Activated effector memory CD4-positive, alpha-beta T cell treated with Interleukin-2 at 50 U/mL for 16 hours (primary cell): ENCODE measurements at places on chromosomes 12 and 14.

GRCh38 chr12:38469715-38470114 is 153.1 kb downstream of the ALG10B start:
- DNase-seq, result no peak

GRCh38 chr12:94033101-94033500 is 115.3 kb upstream of the PLXNC1 start:
- no peak for DNase-seq

GRCh38 chr14:105144026-105144665 is 24.4 kb downstream of the JAG2 start:
- no peak for DNase-seq

DNA sequence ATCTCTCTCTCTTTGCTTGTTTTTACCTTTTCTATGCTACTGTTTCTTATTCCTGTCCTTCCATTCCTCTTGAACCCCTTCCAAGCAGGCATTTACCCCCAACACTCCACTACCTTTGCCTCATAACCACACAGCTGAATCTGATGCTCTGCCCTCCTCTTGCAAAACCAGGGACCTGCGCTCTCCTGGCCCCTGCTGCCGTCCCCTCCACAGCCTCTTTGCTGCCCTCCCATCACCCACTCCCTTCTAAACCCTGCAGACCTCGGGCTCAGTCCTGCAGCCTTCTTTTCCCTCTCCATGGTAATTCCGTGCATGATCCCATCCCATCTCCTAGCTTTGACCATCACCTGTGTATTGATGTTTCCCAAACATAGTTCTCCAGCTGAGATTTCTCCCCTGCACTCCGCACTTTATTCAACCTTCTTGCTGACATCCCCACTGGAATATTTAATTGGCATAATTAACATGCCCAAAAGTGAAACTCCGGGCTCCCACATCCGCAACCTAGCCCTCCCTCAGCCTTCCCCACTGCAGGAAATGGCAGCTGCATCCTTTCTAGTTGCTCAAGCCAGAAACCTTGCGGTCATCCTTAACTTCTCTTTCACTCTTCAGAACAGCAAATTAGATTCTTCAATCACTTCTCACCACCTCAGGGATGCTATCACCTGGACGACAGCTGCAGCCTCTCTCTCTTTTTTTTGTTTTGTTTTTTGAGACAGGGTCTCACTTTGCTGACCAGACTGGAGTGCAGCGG is 16.0 kb downstream of the FIGNL2 start:
- DNase-seq, result no peak

- DNase-seq, result no peak
Observed at GRCh38 chr12:53744751-53745150, 7.0 kb downstream of the CISTR start.

GRCh38 chr14:22556021-22556989 is 32.7 kb downstream of the DAD1 start:
- peak; percentile 96 for DNase-seq

DNA sequence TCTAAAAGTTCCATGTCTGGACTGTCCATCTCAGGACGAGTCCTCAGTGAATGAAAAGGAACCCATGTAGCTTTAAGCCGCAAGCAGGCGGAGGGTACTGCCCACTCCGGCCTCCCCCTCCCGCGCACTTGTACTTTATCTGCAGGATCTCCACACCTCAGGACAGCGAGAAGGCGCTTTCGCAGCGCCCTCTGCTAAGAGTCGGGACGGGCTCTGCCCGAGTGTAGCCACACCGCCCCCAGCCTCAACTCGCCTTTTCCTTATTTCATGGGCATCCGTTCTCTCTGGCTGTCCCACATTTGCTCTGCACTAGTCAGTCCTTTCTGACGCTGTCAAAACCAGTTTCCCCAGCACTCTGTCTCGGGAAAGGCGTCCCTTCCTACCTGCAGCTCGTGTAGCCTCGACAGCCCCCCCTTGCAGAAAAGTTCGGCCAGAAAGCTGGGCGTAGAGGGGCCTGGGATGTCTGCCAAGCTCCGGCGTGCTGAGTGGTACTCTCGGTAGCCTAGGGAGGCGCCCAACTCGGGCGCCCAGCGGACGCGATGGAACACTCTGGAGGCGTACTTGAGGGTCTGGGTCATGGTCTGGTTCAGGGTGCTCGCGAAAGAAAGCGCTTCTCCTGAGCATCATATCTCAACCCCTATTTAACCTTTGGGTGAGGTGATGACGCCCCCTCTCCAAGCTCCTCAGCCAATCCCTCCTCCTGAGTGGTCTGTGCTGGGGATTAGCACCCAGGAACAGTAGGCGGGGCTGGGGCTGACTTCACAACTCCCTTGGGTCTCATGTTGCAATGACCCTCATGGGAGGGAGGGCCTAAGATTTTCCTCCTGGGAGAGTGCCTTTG is at the start of gene CYP27B1:
Gene CYP27B1, minus strand, starts transcription at position 615 of the 841 bp plus-strand sequence. Its CDS starts 37 bp downstream, at position 578.
- DNase-seq, result no peak

DNA sequence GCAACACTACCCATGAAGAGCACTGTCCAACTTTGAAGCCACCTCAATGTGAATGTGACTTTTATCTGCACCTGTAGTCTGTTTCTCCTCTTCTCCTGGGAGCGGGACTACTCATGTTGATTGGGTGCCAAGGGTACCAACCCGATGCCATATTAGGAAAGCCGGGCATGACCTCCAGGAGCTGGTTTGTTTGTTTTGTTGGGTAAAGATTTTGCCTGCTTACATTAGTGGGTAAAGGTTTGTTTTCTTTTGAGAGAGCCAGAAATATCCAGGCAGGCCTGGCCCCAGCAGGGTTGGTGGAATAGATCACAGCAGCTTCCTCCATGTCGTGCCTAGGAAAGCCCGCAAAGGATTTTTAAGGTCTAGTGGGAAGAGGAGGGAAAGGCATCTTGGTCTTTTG is 19.7 kb upstream of the ITPK1 start:
- DNase-seq, result no peak

DNA sequence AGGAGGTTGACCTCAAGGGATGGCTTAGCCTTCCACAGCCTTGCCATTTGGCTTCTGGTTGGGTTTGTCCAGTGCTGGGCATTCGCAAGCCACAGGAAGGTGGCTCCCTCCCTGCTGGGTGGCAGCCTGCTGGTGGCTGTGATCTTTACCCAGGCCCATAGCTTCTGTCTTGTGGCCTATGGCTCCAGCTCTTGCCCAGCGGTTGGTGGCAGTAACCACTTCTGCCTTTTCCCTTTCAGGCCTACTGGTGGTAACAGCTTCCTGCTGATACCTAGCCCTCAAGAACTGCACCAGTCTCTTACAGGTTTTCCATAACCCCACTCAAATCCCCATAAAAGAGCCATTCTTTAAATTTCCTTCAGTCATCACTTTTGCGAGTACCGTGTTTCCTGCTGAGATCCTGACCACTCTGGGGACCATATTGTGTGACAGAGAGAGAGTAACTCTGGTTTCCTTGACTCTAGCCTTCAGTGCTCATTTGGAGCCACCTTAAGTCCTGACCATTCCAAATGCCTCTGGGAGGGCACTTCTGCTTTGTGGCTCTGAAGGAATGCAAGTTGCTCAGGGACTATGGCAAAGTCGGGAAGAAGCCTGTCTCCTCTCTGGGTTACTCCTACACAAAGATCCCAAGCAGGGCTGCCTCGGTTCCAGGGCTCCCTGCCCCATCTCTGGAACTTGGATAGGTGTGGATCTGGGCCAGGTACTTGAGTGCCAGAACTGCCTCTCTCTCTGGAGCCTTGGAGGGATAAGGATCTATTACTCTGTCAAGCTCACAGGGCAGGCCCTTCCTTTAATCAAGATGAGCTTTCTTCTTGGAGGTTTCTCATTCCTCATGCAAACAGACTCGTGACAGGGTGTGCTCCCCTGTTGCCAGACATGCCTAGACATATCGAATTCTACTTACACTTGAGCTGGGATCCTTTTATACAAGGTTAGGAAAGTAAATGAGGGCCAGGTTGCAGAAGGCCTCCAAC is 2.9 kb upstream of the NYNRIN start:
- no peak for DNase-seq

GRCh38 chr14:75987201-75987970 is 1.8 kb downstream of the IFT43 start:
- DNase-seq, result no peak

DNA sequence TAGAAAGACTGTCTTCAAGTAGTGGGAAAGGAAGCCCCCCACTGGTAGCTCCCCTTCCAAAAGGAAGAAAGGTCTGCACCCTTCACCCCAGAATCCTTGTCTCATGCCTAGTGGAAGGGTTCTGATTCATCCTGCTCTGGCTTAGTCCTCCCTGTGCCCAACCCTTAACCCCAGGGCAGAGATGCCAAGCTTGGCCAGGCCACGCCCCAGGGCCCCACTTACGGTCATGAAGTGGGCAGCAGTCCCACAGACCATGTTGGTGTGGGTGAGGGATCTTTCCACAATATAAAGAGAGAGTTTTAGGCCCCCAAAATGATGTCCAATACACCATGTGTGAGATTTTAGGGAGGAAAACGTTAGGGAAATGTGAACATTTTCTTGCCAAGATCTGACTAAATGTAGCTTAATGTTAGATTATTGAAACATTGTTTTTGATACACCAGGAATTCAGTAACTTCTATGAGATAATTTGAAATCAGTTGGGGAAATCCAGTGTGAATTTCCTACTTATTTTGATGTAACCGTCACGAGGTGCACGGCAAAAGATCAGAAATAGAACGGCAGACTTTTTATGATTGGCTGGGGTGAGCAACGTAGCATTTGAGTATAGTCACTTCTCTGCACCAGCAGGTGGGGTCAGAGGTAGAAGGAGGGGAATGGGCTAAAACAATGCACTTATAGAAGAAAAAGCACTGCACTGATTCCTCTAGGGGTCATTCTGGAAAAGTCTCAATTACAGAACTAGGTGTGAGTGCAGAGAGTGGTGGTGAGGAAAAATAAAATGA is 8.2 kb upstream of the SSPN start:
- no peak for DNase-seq

GRCh38 chr14:20400589-20400964 is 12.7 kb downstream of the TEP1 start:
- no peak for DNase-seq

DNA sequence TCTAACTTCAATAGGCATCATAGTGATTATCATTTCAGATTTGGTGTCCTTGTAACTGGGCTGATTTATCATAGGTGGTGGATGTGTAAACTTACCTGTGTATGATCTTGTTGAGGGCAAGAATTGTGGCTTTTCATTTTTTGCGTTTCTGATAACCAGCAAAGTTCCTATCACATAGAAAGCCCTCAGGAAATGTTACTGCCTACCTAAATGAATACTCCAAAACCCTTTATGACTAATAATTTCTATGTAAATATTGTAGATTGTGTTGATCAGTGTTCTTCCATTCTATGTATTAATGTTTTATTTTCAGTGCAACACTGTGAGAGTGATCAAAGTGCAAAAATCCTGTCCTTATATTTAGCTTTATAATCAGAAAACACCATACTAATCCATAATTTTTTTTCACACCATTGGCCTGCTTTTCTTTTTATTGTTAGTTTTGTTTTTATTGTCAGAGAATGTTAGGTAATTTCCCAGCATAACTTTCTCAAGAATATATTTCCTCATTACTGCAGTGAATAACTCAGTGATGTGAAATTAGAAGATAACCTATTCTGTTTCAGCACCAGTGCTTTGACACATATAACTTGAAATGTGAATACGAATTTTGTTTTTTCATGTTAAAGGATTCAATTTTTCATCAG is 94.1 kb downstream of the GPHN start:
- DNase-seq, result no peak
